ENCODE measurements at places on chromosomes 16 and 17.

- no peak for DNase-seq
Measured at GRCh38 chr17:57504208-57504607, 240.9 kb downstream of the CCDC182 start.

DNA sequence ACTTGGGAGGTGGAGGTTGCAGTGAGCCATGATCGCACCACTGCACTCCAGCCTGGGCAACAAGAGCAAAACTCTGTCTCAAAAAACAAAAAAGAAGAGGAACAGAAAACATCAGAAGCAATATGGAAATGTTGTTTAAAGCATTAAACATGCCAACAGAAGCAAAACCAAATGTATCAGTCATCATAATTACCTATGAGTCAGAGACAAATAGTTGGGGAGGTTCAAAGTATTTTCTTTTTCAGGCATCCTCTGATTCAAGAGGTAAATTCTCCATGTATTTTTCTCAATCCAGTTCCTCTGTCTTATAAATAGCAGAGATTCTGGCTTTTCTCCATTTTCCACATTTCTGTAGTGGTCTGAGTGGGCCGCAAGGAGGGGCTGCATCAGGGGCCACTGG, 2.1 kb upstream of the TM4SF5 start:
- DNase-seq, result no peak

GRCh38 chr17:27635275-27635823, 4.4 kb downstream of the LGALS9 start:
- no peak for DNase-seq

GRCh38 chr16:28191364-28191960, 20.3 kb downstream of the XPO6 start:
- no peak for DNase-seq

GRCh38 chr16:88759245-88759975, 25.6 kb downstream of the PIEZO1 start:
- no peak for DNase-seq

GRCh38 chr16:88781140-88782077, 3.6 kb downstream of the PIEZO1 start:
- peak; percentile 54 for DNase-seq

DNA sequence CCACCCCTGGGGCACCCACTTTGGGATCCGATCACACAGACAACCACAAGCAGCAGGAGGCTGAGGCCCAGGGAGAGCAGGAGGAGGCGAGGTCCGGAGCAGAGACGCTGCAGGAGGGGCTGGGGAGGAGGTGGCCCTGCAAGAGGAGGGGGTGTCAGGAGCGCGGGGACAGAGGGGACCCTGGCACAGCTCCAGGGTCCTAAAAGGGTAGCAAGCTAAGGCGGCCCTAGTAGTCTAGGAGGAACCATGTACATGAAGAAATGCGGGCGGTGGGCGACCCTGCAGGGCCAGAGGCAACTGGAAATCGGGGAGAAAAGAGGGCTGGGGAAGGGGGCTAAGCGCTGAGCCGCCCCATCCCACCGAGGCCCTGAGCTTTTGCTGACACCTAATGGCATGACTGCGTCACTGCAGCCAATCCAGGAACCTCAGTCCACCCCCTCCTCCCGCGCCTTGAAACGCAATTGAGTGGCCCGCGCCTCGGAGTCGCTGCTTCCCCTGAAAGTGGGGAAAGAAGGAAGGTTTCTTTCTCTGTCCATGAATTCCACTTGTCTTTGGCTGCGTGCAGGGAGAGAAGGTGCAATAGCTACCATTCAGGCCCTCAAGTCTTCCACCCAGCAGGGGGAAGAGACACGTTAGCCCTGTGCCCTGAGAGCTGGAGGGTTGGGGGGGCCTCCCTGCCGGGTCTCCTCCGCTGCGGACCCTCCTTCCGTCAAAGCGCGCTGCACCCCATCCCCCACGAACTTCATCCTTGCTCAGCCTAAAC, 1.8 kb downstream of the ASGR1 start:
- DNase-seq, result peak; percentile 53

DNA sequence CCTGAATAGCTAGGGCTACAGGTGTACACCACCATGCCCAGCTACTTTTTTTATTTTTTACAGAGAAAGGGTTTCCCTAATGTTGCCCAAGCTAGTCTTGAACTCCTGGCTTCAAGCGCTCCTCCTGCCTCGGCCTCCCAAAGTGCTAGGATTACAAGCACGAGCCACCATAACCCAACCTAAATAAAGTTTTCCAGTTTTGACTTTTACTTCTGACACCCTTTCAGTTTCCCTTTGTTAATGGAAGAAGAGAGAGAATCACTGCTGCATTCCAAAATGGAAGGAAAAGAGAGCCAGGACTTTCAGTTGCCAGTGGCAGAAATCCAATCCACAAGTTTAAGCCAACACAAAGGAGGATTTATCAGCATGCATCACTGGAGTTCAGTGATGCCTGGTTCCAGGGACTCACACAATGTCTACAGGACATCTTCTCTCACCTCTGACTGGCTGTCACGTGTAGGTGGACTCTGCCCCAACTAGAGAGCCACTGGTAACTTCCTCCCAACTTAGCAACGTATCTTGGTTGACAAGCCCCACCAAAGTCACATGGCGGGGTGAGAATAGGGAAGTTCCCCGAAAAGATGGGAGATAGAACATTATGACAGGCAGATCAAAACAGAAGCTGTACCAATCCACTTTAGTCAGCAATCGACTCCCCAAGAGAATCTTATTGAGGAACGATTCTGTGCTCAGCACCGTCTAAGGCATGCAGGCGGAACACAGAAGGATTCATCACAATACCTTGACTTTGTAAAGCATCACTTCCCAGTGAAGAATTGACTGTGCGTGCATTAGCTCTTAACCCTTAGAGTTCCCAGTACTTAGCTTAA, 46.5 kb downstream of the GAS7 start:
- no peak for DNase-seq

GRCh38 chr16:22035153-22035552, 27.2 kb downstream of the MOSMO start:
- DNase-seq, result no peak

- DNase-seq, result peak; percentile 13
Measured at GRCh38 chr16:19294156-19294649, 8.7 kb downstream of the CLEC19A start.

GRCh38 chr17:44118427-44119050, 4.9 kb downstream of the HDAC5 start:
- no peak for DNase-seq

DNA sequence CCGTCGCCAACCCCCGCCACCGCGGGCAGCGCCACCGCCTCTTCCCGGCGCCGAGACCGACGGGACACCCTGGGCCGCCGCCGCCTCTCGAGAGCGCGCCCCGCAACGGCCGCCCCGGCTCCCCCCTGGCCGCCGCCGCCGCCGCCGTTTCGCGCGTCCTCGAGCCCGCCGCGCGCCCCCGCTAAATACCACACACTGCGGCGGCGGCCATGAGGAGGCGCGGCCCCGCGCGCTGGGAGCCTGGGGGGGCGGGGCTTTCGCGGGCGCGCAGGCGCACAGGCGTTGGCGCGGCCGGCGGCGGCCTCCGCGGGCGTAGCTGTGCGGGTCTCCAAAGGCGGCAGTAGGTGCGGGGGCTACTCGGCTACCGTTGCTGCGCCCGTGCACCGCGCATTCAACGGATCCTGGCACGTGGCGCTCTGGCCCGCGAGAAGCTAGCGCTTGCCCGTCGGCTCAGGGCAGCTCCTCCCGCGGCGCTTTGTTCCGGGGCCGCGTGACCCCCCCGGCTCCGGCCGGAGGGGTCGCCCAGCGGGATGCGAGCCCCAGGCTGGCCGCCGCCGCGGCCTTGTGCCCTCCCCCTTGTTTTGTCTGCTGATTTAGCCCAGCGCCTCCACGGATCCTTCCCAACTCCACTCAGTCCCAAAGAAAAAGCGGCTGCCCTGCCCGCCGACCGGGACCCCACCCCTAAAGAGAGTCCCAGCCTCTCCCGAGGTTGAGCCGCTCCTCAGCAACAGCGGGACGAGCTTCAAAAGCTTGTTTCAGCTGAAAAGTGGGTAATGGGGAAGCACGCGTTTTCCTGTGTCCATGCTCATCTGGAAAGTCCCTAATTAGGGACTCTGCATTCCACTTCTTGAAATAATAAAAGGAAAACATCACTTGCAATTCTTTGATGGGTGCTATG, at the start of gene SIAH1:
TSS of gene SIAH1 (minus strand) at position 161 of the 898 bp plus-strand sequence. CDS start 22,985 bp downstream, outside the sequence.
- DNase-seq, result peak; percentile 87

DNA sequence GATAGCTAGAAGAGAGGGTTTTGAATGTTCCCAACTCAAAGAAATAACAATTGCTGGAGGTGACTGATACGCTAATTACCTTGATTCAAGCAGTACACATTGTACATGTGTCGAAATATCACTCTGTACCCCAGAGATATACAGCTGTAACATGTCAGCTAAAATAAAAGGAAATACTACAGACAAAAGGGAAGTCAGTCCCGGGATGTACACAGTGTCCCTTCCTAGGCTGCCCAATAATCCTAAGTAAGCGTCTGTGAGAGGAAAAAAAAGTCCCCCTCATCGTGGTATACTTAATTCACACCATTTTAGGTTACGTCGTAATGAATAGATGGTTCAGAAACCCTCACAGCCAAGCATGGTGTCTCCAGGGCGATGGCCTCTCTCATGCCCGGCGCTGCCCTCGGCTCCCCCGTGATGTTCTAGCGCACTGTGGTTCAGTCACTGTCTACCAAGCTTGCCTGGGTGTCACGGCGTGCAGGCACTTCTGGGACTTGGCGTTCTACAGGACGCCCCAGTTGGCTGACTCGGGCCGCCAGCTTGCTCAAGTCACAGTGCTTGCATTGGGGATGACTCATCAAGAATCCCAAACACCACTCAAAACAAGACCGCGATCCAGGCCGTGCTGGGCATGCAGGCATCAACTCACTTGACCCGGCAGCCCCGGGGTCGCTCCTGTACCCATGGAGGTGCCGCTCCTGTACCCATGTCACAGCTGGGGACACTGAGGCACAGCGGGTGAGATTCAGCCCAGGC, 27.6 kb downstream of the CCDC40 start:
- no peak for DNase-seq

DNA sequence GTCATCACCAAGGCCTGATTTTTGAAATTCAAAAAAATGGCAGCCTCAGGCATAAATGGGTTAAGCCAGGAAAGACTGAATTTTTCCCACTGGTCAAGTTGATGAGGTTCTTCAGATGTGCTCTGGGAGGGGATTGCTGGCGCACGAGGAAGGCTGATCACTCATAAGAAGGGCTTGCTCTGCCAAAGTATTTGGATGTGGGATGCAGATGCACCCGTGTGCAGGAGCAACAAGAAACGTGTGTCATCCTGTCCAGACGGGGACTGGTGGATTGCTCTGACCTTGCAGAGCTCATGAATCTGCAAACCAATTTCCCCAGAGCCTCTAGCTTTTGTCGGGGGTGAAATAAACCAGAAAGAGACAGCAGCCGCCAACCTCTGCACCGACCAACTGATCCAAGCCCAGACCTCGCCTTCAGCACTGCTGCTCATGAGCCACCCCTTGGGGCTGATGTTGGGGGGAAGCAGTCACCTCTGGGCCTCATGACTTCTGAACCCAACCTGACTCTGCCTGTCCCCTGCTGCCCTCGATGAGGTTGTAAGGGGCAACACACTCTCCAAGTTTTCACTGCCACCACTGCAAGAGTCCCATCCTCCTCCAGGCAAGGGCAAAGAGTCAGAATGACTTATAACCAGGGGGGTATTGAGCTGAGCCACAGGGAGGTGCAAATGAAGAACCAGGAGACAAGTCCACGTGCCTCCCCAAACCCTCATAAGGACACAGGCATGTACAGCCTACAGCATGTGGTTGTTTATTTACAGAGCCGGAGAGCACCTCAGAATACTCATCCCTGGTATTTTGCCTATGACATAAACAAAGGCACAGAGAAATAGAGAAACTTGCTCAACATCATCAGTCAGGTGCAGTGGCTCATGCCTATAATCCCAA, 452.0 kb downstream of the SOX9 start:
- DNase-seq, result no peak

DNA sequence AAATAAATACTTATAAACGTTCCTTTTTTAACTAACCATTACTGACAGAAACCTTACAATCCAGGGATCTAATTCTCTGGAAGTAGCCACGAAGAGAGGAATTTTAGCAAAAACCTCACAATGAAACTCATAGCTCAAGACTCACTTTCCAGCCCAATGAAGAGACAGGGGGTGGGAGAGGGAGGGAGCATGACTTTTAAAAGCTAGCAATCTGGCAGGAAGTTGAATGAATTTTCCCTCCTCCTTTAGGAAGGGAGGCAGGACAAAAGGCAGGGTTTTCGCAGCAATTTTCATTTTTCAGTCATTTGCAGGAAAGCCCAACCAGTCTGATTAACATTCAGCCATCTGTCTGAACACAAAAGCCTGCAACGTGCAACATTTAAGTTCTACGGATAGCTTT, 381.5 kb upstream of the PSMD7 start:
- no peak for DNase-seq

GRCh38 chr16:84836967-84837366, 17.2 kb downstream of the CRISPLD2 start:
- DNase-seq, result no peak

GRCh38 chr16:48539485-48540221, 70.3 kb downstream of the N4BP1 start:
- DNase-seq, result no peak

DNA sequence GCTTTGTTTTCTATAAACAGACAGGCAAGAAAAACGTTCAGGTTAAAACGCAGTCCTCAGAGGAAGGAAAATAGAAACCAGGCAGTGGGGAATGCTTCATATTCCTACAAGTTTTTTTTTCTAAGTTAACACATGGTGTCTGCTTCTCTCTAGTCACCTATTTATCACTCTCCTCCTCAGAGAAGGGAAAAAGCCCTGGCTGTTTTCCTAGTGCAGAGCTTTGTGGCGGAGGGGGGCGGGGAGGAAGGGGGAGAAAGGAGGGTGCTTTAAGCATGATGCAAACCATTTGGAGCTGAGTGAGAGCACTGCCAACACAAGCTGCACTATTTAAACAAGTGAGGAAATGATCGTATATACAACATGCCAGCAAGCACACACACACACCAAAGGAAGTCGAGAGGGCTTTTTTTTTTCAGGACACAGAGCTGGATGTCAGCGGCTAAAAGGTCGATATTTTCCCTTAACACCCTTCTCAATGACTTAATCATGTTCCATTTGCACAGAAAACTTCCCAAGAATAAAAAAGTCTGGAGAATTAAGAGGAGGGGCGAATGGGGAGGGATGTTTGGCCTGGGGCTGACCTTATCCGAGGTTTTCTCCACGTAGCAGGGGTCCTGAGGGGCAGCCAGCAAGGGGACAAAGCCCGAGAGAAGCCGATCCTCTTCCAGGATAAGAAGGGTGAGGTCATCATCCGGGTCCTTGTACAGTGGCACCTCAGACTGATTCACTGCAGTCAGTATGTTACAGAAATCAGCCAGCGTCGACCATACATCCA, 117.4 kb downstream of the HIC1 start:
- DNase-seq, result no peak

- no peak for DNase-seq
Measured at GRCh38 chr16:19292186-19292585, 6.7 kb downstream of the CLEC19A start.

- no peak for DNase-seq
Measured at GRCh38 chr17:14693382-14693781, 392.5 kb downstream of the HS3ST3B1 start.

DNA sequence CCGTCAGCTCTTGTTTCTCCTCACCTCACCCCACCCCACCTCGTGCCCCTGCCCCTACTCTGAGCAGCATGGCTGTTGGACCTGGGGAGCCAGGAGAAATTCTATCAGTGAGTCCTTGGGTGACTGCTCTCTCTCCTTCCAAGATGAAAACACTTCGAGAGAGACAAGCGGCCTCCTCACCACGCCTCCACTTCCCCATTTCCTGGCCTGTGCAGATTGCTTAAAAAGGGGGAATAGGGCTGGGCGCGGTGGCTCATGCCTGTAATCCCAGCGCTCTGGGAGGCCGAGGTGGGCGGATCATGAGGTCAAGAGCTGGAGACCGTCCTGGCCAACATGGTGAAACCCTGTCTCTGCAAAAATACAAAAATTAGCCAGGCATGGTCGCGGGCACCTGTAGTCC, 9.5 kb downstream of the DLX4 start:
- no peak for DNase-seq

- DNase-seq, result no peak
Measured at GRCh38 chr17:49407086-49407485, 7.6 kb downstream of the PHB1 start.
